ENCODE measurements at places on chromosomes 11 and 22. TPM values are rescaled to one million over a fixed set of nuclear protein-coding genes. Genes with fewer than 3 reads are reported as not detected.

- DNase-seq, result no peak
Observed at GRCh38 chr22:26161746-26162145, 7.5 kb upstream of the SEZ6L start.

DNA sequence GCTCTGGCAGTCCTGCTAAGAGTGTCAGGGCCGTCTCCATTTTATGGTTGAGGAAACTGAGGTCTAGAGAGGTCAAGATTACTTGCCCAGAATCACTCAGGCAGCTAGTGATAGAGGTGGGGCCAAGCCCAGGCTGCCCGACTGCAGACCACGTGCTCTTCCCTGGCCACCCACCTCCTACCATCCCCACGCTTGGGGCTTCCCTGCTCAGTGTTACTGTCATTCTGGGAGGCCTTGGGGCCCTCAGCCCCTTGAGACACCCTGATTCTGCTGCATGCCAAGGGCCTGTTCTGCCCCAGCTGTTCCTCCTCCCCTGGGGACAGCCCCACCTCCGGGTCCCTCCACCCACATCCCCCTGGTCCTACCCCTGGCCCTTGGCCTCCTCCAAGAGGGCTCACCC lies 17.2 kb upstream of the TAB1 start:
- DNase-seq, result no peak

GRCh38 chr11:126226334-126227084 lies 14.9 kb downstream of the FAM118B start:
- DNase-seq, result no peak

The FERMT3 gene
- total RNA-seq, result 5.1 TPM

All from lower leg skin (tissue), 4 donors.